ENCODE measurements at places on chromosomes 5 and 9.

GRCh38 chr9:114315723-114316363 is 7.1 kb upstream of the ORM1 start:
- DNase-seq: no peak

GRCh38 chr5:98308960-98309359 is 464.5 kb upstream of the RGMB start:
- DNase-seq: no peak

DNA sequence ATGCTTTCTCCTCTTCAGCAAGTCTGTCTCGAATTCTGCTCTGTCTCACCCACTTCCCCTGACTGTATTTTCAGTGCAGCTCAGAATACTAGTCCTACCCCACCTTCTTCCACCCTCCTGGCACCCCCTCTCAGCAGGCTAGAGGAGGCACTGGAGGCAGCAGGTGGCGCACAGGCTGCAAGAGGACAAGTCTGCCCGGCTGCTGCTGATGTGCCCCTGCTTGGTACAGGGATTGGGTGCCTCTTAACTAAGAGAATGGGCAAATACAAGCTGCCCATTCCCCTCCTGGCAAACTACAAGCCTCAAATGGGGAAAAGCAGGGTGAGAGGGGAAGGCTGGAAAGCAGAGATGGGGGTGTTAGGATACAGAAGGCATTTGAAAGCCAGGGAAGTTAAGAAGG is 5.1 kb downstream of the TLN1 start:
- no peak for DNase-seq

DNA sequence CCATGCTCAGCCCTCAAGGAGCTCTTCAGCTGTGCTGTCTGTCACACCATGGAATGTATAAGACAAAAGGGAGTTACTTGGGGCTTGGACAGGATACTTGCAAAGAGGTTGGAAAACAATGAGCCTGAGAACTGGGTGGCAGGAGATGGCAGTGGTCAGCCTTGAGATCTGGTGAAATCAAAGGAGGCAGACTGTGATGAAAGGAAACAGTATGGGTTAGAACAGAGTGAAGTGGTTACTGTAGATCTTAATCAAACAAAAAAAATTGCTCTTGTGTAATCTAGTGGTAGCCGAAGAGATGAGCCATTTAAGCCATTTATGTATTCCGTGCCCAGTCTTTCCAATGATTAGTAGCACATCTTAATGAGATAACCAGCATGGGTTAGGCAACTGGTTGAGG is 142.2 kb downstream of the SV2C start:
- DNase-seq: no peak

- DNase-seq: no peak
These were observed 24.8 kb upstream of the POMT1 start for GRCh38 chr9:131477816-131478419.

DNA sequence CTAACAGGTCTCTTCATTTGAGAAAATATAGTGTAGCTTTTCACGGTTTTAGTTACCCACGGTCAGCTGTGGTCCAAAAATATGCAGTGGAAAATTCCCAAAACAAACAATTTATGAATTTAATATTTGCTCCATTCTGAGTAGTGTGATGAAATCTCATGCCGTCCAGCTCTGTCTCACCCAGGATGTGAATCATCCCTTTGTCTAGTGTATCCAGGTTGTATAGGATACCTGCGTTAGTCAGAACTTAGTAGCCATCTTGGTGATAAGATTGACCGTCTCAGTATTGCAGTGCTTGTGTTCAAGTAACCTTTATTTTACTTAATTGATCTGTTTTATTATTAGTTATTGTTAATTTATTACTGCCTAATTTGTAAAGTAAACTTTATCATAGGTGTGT is 41.1 kb downstream of the NDUFS4 start:
- DNase-seq: no peak

DNA sequence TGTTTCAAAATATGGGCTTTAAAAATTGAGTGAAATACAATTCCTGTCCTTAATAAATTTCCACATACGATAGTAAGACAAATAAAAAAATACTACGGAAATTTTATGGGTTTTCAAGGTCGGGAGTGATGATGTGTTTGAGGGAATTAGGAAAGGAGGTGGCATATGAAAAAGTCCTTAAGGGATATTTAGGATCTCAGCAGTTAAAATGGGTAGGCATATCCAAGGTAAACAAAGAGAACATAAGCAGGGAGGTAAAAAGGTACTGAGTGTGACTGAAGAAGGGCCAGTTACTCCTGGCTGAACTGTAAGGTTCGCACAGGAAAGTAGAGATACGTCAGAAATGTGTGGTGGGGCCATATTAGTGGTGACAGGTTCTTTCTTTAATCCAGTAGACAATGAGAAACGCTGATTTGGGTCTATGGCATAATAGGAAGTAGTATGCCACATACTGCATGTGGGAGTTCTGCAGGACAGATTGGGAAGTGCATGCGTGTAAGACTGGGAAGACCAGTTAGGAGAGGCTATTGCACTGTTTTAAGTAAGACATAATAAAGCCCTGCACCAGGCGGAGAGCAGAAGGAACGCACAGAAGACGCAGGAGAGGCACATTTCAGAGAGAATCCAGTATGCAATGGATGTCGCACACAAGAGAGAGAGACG is 937 bp upstream of the HMGCR start:
- DNase-seq: peak; percentile 77

GRCh38 chr5:142013734-142014521 is 1.1 kb upstream of the GNPDA1 start:
- DNase-seq: no peak

DNA sequence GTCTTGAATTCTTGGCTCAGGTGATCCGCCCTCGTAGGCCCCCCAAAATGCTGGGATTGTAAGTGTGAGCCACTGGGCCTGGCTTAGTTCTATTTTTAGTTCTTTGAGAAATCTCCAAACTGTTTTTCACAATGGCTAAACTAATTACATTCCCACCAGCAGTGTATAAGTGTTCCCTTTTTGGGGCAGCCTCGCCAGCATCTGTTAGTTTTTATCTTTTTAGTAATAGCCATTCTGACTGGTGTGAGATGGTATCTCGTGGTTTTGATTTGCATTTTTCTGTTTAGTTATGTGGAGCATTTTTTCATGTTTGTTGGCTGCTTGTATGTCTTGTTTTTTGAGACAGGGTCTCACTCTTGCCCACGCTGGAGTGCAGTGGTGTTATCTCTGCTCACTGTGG is 28.2 kb downstream of the CNOT6 start:
- DNase-seq: no peak

GRCh38 chr9:11702548-11702947 is 990.6 kb upstream of the TYRP1 start:
- DNase-seq: no peak

DNA sequence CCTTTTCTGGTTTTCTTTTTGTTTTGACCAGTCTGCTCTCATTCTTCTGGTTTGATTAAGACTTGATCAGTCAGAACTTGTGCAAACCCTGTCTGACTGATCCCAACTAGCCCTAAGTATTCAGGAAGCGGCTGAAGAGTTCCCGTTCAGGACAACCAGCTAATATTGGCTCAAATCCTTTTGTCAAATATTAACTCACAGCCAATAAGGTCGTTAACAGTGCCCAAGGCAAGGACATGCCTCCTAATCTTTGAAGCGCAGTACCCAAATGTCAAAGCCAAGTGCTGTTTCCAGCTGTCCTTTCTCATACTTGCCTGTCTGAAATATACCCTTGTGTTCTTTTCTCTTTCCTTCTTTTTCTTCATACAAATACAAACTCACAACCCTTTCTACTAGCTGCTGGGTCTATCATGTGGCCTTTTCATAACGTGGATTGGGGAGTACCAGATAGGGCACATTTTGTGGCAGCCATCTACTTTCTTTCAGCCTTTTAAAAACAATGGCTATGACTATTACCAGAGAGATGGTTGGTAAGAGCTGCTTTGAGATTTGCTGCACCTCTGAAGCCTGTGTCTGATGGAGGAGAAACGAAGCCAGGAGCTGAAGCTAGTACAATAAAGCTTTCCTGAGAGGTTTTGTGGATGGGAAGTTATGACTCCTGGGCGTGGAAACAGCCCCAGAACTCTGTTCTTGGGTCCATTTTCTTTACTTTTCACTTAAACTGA is 266.4 kb upstream of the ZNF608 start:
- DNase-seq: no peak

- DNase-seq: no peak
These were observed 3.1 kb upstream of the AHRR start for GRCh38 chr5:318341-318897.

DNA sequence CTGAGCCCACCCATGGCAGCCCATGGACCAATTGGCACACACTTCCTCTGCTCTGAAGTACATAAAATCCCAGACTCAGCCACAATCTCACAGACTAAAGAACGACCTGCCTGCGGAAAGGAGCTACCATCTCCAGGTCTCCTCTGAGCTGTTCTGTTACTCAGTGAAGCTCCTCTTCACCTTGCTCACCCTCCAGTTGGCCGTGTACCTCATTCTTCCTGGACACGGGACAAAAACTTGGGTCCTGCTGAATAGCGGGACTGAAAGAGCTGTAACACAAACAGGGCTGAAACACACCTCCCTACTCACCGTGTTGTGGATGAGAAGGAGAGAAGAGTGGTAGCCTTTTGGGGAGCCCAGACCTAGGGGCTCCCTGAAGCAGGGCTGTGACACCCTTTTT is 128.7 kb downstream of the GAS1 start:
- no peak for DNase-seq

DNA sequence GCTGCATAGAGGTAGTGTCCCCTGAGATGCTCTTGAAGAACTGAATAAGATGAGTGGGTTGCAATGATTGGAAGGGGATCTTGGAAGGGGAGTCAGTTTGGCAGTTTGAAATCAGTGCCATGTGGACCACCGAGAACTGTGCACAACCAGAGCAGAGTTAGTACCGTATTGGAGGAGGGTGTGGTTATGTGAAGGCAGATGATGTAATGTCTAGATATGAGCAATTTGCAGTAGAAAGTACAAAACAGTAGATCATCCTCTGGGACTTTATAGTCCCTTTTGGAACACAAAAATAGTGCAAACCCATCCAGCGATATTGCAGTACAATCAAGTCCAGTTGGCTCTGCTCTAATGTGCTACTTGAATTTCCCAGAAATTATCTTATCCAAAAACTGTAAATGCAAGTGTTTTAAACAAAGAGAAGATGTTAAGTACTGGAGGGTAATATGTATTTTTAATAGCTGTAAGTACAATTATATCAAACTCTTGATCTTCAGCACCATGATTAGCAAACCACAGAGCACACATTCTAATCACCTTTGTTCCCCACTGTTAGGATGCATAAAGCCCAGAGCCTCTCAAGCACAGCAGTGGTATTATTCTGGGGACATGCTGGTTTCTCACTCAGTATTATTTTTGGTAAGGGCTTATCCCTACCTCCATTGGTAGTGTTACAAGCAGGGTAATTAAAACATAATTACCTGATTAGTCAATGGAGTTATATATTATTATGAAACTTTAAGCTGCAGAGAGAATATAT is 41.5 kb downstream of the MEGF10 start:
- no peak for DNase-seq

GRCh38 chr9:626596-626995 is 214.9 kb upstream of the DMRT1 start:
- no peak for DNase-seq

- DNase-seq: no peak
These were observed 387.4 kb downstream of the CETN3 start for GRCh38 chr5:90022002-90022710.

DNA sequence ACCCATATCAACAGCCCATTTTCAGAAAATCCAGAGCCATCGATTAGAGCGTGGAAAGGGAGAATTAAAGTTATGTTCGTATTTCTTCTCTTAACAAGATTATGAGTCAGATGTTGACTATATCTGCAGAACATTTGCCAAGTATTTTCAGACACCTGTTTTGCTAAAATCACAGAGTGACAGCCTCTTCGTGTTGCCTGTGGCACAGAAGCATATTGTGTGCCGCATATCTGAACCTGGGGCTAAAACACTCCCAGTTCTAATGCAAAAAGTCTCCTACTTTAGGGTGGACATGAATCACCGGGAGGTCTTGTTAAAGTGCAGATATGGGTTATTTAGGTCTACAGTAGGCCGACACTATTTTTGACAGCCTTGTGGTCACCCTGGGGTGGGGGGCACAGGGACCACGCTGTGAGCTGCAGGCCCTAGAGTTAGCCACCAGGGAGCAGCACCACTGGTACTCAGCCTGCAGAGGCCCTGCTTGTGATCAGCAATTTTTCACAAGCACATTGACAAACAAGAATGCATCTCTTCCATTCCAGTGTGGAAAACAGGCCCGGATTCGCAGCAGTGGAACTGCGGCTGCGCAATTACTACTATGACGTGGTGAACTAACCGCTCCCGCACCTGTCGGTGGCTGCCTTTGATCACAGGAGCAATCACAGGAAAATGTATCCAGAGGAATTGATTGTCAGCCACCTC is 93.5 kb downstream of the SYK start:
- no peak for DNase-seq

- no peak for DNase-seq
These were observed 149.9 kb upstream of the MAP1B start for GRCh38 chr5:71957292-71957898.

- DNase-seq: no peak
These were observed 88.0 kb downstream of the ANKRD55 start for GRCh38 chr5:56145106-56145505.

DNA sequence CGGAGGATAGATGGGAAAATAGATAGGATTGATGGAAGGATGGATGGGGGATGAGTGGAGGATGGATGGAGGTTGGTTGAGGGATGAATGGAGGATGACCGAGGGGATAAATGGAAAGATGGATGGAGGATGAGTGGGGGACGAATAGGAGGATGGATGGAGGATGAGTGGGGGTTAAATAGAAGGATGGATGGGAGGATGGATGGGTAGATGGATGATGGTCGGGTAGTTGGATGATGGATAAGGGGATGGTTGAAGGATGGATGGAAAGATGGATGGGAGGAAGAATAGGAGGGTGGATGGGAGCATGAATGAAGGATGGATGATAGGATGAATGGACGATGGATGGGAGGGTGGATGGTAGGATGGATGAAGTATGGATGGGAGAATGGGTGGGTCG is 219.3 kb upstream of the IER5L start:
- no peak for DNase-seq

DNA sequence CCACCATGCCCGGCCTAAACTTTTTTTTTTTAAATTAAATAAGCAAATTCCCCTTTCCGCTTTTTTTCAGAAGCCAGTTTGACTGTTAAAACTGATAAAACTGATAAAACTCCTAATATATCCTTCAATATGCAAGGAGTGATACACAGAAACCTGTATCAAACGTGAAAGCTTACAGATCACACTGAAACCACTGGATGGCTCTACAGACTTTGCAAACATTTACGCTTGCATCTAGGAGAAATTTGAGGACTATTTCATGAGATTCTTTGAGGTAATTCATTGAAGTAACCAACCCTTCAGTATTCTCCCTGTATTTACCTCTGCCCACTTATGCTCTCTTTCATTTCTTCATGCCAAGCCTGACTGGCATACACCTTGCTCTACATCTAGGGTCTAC is 40.6 kb upstream of the CHD1 start:
- DNase-seq: no peak

DNA sequence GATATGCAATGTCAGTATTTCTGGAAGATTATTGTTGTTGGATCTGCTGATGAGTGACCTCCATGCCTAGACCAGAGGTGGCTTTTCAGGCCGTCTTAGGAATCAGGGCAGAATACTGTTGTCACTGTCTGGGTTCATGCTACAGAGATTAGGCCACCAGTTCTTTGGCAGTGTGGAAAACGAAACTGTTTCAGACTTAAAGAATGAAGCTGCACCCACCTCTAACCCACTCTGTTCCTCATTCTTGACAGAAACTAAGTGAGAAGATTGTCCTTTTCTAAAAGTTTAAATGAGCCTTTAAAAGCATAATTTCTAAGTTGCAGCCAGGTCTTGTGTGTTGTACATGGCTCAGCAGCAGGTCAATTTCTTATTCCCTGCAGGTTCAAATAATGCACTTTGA is 444.3 kb downstream of the ENC1 start:
- DNase-seq: no peak

Data from NCI-H146 (cell line).